Hindlimb muscle (tissue), 1 donor: ENCODE measurements at places on chromosomes 1 and 21. TPM values are rescaled to one million over a fixed set of nuclear protein-coding genes. Genes with fewer than 3 reads are reported as not detected.
A peak's percentile ranks its signal among the peaks of the same experiment; 100 is the strongest.

GRCh38 chr1:61797045-61797755 is 54.9 kb downstream of the PATJ start:
- DNase-seq: no peak

DYNLT5 gene
- polyA plus RNA-seq: 4.5 TPM

PLEKHA6 gene
- 12.7 TPM for polyA plus RNA-seq

CHAF1B gene
- 4.5 TPM for polyA plus RNA-seq

DNA sequence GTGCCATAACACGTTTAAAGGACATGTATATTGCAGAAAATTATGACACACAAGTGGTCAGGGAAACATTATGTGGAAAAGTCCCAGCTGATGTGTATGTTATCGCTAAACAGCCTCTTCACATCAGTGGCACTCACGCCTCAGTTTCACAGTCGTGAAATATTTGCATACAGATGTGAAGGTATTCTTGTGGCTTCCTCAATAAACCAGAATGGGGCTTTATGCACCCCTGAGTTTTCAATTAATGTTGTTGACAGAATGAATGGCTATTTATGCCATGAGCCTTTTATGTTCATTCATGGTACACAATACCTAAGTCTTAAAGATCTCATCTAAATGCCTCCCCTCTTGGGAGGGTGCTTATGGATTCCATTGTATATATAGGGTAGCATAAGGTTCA is 202.1 kb upstream of the ADGRL2 start:
- no peak for DNase-seq

DNA sequence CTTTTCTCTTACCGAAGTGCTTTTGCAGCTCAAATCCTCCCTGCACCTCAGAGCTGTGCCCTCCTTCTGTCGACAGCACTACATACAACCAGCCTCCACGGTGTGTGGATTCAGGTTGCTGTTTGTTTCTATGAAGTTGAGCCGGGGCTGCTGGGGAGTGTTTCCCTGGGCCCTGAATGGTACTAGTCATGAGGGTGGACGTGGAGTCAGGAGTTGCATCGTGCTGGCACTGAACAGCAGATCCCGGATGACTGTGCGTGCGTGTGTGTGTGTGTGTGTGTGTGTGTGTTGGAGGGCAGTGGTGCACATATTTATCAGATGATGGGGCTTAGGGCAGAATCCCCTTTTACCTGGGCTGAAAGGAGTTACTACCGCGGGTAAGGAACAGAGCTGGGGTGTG is 47.0 kb downstream of the ACTL8 start:
- no peak for DNase-seq

DNA sequence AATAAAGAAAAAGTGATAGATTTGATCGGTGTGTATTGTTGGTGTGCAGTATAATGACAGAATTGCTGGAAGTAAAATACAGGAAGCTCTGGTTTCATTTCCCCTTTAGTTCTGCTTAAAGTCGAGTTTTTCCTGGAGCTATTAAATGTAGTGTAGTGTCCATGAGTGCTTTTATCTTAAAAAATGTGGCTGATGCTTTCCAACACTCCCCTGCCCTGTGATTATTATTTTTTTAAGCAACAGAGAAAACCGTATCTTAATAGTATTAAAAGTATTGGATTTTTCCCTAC is 1.1 kb downstream of the LGALS8 start:
- no peak for DNase-seq

POMGNT1 gene
- 47.4 TPM for polyA plus RNA-seq

DNA sequence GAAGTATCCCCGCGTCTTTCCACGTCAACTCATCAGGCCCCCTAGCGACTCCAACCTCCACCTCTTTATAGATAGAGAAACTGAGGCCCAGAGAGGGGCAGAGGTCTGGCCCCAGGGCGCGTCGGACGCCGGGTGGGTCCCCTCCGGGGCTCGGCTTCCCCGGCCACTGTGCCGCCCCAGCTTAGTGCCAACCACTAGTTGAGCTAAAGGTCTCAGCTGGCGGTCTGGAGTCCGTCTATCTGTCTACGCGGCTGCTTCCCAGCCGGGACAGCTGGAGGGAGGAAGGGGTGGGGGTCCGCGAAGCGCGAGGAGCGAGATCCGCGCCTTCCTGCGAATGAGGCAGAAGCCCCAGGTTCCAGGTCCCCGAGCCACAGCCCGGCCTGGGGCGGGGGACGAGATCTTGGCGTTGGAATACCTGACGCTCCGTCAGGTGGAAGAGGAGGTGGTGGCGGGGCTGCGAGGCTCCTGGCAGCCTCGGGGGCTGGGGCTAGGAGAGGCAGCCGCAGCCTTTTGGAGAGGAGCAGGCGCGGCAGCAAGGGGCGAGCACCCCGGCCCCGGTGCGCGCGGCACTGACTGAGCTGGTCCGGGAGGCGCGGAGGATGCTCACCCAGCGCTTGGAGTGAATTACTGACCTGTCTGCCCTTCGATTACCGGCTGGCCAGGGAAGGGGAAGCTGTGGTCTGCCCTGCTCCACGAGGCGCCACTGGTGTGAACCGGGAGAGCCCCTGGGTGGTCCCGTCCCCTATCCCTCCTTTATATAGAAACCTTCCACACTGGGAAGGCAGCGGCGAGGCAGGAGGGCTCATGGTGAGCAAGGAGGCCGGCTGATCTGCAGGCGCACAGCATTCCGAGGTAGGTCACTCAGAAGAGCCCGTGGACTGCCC is 937 bp downstream of the PODN start:
- no peak for DNase-seq

DNA sequence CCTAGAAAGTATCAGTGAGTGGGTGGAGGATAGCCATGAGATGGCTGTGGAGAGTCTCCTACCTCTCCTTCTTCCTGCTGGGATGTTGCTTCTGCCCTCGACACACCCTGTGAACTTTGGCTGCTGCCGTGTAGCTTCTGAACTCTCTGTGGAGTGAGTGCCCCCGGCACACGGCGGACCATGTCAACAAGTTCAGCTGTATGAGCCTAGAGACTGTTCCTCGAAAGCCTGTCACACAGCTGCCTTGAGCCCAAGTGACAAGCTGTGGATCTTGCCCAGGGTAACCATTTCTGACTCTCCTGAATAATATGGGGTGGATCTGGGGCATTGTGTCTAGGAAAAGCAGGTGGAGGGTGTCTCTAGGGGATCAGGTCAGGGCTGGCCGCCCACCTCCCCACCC is 143.2 kb downstream of the NOS1AP start:
- DNase-seq: no peak

GRCh38 chr1:234884006-234884405 is 244.6 kb downstream of the TOMM20 start:
- DNase-seq: no peak

DNA sequence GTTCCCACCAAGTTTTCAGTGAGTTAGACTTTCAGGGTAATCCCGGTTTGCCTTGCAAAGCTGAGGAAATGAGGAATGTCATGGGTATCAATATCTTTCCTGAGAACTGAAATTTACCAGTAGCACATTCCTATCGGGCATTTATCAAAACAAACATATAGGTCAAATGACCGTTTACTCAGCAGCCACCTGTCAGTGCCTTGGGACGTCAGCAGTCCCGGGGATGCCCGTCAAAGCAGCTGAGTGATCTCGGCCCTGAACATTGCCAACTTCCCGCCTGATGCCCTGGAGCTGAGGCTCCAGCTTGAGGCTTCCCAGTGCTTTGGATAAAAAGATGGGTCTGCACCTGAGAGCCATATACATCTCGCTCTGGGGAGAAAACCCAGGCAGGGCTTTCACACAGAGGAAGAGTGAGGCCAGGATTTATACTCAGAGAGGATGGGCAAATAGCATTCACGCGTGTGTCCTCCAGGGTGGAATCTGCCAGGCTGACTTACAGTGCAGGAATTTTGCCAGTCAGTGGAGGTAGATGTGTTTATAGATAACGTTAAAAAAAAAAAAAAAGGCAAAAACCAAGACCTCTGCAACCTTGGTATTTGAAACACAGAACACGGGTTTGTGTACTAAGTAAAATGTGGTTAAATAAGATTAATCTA is 435.7 kb upstream of the VAMP3 start:
- DNase-seq: no peak

DNA sequence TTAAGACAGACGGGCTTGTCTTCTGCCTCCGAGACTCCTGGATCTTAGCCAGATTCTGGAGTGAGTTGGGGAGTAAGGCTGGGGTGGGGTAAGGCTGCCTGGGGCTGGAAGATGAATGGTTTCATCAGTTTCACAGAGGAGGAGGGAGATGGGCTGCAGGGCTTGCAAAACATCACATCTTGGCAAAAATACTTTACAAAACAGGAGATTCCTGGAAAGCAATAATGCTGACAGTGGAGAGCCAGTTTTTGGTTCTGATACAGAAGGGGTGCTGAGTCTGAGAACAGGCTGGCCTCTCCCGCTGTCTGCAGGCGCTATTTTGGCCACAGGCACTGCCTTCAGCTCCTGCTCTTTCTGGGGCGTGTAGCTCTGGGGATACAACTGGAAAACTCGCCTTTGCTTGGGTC is 83.4 kb upstream of the KCNE2 start:
- DNase-seq: peak; percentile 59

BRINP3 gene
- polyA plus RNA-seq: 4.6 TPM

GRCh38 chr1:199861020-199861795 is 166.3 kb upstream of the NR5A2 start:
- no peak for DNase-seq

OLIG1 gene
- polyA plus RNA-seq: 0.25 TPM

OPRD1 gene
- polyA plus RNA-seq: 0.74 TPM

GRCh38 chr21:34606621-34607020 is 8.3 kb downstream of the RCAN1 start:
- DNase-seq: no peak

TSTD1 gene
- polyA plus RNA-seq: 30.0 TPM

DNA sequence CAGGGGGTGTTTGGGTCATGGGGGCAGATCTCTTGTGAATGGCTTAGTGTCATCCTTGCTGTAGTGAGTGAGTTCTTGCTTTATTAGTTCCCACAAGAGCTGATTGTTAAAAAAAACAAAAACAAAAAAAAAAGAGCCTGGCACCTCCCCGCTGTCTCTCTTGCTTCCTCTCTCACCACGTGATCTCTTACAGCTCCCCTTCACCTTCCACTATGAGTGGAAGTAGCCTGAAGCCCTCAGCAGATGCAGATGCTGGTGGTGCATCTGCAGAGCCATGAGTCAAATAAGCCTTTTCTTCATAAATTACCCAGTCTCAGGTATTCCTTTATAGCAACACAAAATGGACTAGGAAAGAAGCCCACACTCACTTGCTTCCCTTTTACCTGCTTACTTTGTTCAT is 17.2 kb upstream of the RGL1 start:
- no peak for DNase-seq

DNA sequence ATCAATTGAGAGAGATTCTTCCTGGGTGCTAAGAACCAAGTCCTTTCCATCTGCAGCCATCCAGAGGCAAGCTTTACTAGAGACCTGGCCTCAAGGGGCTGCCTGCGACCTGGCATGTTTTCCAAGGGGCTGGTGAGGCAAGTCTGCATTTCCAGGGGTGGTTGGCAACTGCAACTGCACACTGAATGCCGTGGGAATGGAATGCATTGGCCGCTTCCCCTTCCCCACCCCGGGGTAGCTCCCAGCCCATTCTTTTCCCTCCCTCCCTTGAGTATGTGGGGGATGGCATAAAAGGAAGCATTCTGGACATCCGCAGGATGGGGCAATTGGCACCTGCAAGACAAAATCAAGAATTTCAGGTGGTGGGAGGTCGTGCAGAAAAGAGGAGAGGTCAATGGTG is 155.1 kb downstream of the IGSF21 start:
- no peak for DNase-seq

DNA sequence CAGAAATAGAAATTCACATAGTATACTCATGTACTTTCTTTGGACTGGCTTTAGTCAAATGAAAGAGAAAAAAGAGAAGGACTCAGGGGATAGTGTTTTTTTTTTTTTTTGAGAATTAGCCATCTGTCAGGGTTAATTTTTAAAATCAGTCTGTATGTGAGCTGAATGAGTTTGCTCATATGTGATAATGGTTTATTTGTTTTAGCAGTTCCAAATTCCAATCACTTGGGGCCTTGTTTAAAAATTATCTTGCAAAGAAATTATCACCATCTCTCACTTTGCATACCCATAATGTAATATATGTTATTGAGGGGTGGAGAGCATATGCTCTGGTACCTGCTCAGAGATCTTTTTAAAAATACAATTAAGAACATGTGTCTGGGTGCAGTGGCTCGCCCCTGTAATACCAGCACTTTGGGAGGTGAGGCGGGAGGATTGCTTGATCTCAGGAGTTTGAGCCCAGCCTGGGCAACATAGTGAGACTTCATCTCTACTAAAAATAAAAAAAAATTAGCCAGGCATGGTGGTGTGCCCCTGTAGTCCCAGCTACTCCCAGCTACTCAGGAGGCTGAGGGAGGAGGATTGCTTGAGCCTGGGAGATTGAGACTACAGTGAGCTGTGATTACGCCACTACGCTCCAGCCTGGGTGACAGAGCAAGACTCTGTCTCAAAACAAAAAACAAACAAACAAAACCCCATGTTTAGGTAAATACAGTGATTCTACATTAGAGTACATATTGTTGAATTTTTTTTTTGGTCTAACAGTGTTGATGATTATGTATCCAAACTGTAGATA is 19.7 kb downstream of the GNAI3 start:
- DNase-seq: no peak

- no peak for DNase-seq
Measured at GRCh38 chr21:36379251-36379650, 5.9 kb upstream of the CHAF1B start.

- no peak for DNase-seq
Measured at GRCh38 chr1:163038928-163039706, 30.0 kb upstream of the RGS4 start.
